ENCODE measurements at places on chromosomes 6 and 20.
A peak's percentile ranks its signal among the peaks of the same experiment; 100 is the strongest.

GRCh38 chr6:111817451-111818120 is 55.7 kb downstream of the FYN start:
- DNase-seq = no peak

DNA sequence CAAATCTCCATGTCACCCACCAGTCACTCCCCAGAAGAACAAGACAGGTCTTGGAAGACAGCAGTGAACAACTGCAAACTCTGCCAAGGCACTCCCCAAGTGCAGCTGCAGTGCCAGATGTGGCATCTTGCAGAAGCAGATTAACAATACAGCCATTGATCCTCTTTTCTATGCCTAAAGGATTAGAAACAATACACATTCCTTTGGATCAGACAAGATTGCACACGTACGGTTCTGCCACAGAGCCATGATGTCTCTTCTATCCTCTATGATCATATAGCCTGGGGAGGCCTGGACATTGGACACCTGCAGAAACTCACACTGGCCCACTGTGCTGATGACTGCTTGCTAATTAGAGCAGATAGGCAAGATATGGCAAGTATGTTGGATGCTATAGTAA is 155.9 kb downstream of the MYLK4 start:
- DNase-seq = no peak

DNA sequence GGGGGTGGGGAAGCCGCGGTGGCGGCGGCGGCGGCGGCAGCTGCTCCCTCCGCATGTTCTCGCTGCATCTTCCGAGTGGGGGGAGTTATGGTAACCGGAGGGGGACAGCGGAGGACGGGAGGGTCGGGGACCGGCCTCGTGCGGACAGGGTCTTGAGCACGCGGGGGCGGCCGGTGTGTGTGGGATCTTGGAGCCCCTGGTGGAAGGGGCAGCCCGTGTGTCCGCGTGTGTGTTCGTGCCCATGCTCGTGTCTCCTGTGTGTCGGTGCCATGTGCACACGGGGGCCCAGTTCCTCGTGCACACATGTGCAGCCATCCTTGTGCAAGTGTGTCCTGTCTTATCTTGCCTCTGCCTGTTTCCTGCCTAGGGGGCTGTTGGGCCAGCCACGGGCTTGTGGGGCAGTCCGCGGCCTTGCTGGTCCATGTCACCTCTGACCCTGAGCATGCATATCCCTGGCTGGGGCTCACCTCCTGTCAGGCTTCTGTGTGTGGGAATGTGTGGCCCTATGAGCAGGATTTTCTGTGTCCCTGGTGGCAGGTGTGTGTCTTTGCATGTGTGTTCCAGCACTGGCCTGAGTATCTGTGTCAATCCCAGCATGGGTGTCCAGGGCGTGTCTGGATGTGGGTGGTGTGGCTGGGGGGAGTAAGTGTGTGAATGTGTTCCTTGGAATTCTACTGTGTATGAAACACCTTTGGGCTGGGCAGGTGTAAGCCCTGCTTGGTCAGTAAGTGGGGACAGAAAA is 8.5 kb downstream of the SYNGAP1 start:
- no peak for DNase-seq

GRCh38 chr20:17334932-17335331 is 108.1 kb downstream of the PCSK2 start:
- DNase-seq = no peak

GRCh38 chr6:75711173-75711572 is 37.9 kb upstream of the MYO6 start:
- DNase-seq = no peak

- no peak for DNase-seq
Measured at GRCh38 chr20:17835240-17835933, 133.2 kb downstream of the SNX5 start.

GRCh38 chr6:158026901-158027589 is 45.4 kb downstream of the SYNJ2 start:
- no peak for DNase-seq

DNA sequence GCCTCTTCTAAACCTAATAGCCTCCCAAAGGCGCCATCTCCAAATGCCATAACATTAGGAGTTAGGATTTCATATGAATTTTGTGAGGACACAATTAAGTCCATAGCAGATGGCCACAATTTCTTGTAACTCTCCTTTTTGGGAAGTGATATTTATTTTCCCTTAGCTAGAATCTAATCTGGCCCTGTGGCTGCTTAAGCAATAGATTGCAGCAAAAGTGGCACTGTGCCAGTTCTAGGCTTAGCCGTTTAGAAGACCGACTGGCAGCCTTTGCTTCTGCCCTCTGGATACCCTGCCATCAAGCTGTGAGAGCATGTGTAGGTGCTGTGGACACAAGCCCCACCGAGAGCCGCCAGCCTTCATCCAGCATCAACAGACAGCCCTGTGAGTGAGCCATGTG is 15.9 kb upstream of the ADGB start:
- DNase-seq = no peak

DNA sequence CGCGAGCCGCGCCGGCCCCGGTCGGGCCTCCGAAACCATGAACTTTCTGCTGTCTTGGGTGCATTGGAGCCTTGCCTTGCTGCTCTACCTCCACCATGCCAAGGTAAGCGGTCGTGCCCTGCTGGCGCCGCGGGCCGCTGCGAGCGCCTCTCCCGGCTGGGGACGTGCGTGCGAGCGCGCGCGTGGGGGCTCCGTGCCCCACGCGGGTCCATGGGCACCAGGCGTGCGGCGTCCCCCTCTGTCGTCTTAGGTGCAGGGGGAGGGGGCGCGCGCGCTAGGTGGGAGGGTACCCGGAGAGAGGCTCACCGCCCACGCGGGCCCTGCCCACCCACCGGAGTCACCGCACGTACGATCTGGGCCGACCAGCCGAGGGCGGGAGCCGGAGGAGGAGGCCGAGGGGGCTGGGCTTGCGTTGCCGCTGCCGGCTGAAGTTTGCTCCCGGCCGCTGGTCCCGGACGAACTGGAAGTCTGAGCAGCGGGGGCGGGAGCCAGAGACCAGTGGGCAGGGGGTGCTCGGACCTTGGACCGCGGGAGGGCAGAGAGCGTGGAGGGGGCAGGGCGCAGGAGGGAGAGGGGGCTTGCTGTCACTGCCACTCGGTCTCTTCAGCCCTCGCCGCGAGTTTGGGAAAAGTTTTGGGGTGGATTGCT is 1.3 kb downstream of the VEGFA start:
- peak; percentile 33 for DNase-seq

GRCh38 chr20:58638467-58639181 is 12.5 kb upstream of the STX16 start:
- no peak for DNase-seq

DNA sequence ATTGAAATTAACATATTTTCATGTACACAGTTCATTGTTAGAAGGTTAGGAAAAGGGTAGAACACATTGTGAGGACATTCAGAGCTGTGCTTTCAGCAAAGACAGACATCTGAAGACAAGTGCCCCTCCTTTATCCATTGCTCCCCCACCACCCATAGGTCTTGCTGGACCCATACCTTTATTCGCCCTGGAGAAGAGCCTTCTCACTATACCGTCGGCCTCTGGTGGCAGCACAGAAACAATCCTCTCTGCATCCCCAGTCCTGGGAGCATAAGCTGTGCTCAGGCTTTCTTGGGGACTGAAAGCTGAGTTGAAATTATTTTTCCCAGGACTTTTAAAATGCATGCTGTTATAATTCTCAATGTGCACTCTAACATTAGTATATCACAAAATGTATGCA is 372.3 kb downstream of the EPHA7 start:
- DNase-seq = no peak

- no peak for DNase-seq
Measured at GRCh38 chr6:88238065-88238464, 71.9 kb upstream of the CNR1 start.

DNA sequence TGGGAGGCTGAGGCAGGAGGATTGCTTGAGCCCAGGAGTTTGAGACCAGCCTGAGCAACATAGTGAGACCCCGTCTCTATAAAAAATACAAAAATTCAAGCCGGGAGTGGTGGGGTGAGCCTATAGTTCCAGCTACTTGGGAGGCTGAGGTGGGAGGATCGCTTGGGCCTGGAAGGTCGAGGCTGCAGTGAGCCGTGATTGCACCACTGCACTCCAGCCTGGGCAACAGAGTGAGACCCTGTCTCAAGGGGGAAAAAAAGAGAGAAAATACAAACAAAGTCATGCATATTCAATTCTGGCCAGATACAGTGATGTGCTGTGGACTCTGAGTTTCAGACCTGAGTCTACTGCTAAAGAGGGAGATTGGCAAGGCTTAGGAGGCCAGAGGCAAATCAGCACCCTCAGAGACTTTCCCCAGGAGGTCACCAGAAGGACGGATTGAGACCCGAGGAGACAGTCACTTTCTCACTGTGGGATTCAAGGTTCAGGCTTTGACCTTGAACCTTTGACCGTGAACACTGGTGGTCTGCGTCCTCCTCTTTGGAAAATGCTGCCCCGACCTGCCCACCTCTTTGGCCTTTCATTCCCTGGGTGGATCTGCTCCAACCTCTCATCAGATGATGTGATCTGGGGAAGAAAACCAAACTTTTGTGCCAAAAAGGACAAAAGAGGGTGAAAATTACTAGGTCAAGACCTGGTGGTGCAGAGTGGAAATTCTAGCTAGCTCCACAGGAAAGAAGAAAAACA is 31.2 kb downstream of the TGM2 start:
- DNase-seq = no peak

- DNase-seq = no peak
Measured at GRCh38 chr6:158290040-158290439, 22.2 kb upstream of the TULP4 start.

- DNase-seq = no peak
Measured at GRCh38 chr20:41005361-41005729, 23.3 kb upstream of the TOP1 start.

- no peak for DNase-seq
Measured at GRCh38 chr6:33820784-33821520, 17.1 kb upstream of the MLN start.

- DNase-seq = no peak
Measured at GRCh38 chr20:63315731-63316491, 22.9 kb downstream of the COL20A1 start.

- no peak for DNase-seq
Measured at GRCh38 chr20:58737198-58737597, 44.6 kb downstream of the NPEPL1 start.

- no peak for DNase-seq
Measured at GRCh38 chr20:50107796-50108331, 5.1 kb downstream of the UBE2V1 start.

- no peak for DNase-seq
Measured at GRCh38 chr6:2875359-2876191, 27.5 kb downstream of the SERPINB9 start.

DNA sequence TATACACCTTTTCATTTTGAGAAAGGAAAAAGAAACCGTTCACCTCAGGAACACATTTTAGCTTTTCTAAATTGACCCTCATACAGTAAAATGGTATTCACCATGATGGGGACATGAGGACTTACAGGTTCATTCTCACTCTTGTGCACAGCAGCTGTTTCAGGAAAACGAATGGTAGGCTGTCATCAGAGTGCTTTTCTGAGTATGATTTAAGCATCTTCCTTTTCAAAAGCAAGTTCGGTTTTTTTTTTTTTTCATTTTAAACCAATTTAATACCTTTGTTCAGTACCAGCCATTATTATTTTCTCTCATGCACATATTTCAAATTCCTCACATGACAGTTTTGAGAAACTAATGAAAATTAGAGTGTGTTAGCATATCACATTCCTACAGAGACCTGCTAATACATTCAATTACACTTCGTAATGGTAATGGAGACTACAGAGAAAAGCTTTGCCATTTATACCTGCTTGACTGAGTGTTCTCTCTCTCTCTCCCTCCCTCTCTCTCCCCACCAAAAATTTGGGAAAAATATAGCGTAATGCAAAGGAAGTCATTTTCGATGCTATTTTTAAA is 129.2 kb downstream of the SAMD5 start:
- DNase-seq = no peak

- no peak for DNase-seq
Measured at GRCh38 chr6:105273589-105273988, 93.8 kb upstream of the POPDC3 start.

- no peak for DNase-seq
Measured at GRCh38 chr6:30002871-30003270, 58.2 kb upstream of the POLR1H start.

GRCh38 chr6:159249128-159249527 is 79.9 kb downstream of the FNDC1 start:
- DNase-seq = no peak

GRCh38 chr20:675453-676314 is at the start of gene SCRT2:
SCRT2 (minus strand) TSS chr20:675802; CDS start chr20:675601, 201 bp downstream.
- peak; percentile 16 for DNase-seq

- no peak for DNase-seq
Measured at GRCh38 chr6:82076916-82077315, 170.6 kb downstream of the IBTK start.

GRCh38 chr6:131602781-131603312 is 25.2 kb downstream of the MED23 start:
- DNase-seq = no peak

DNA sequence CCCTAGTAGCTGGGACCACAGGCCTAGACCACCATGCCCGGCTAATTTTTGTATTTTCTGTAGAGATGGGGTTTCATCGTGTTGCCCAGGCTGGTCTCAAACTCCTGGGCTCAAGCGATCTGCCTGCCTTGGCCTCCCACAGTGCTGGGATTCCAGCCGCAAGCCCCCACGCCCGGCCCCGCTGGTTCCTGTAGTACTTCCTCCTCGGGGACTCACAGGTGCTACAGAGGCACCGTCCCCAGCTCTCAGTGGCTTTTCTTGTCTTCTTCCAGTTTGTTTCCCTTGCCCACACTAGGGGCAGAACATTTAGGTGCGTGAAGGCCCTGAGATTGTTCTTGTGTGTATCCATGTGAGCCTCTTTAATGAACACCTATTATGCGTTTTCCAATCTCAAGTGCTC is 773 bp upstream of the ZBP1 start:
- DNase-seq = no peak

DNA sequence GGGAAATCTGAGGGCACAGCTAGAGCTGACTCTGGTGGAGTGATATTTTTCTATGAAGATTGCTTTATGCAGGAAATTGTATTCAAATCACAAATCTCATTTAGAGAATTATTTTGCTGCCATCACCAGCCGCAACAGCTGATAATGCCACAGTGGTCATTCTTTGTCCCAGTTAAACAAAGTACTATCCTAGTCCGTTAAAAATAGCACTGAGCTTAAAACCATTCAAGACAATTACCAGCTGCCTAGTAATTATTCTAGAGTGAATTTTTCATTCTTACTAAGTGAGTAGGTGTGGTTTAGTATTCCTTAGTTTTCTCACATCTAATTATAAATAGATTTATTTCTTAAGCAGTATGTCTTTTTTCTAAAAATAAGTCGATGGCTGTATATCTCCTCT is 190.5 kb downstream of the SLC35F1 start:
- no peak for DNase-seq

DNA sequence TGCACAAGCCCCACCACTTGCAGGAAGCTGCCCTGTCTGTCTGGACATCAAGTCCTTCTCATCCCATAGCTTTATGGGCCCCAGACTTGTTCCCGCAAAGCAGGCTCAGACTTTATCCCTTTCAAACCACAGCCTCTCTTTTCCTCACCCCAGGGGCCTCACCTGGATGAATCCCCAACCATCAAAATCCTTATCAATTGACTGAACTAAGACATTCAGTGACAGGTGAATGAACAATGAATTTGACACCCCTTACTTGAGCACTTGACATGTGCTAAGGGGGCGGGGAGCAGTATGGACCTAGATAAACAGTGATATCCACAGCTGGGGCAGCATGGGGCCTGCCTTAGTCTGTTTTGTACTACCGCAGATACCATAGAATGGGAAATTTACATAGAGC is 5.0 kb downstream of the RAB44 start:
- no peak for DNase-seq

All from T-helper 22 cell (primary cell).